ENCODE measurements at places on chromosomes 7 and 10. TPM values are rescaled to one million over a fixed set of nuclear protein-coding genes. Genes with fewer than 3 reads are reported as not detected.

RBP3 gene
- not detected for total RNA-seq

CRPPA gene
- total RNA-seq = 1.2 TPM

SFMBT2 gene
- total RNA-seq = 5.2 TPM

CACUL1 gene
- 25.3 TPM for total RNA-seq

COL13A1 gene
- total RNA-seq = 21.5 TPM

GIMAP8 gene
- total RNA-seq = 0.15 TPM

DDC gene
- not detected for total RNA-seq

NODAL gene
- total RNA-seq = not detected

FAM221A gene
- total RNA-seq = 2.8 TPM

ERVW-1 gene
- not detected for total RNA-seq

WNT8B gene
- total RNA-seq = not detected

PPP1R9A gene
- 1.7 TPM for total RNA-seq

SVOPL gene
- not detected for total RNA-seq

VWDE gene
- not detected for total RNA-seq

FAM13C gene
- 3.3 TPM for total RNA-seq

CTAGE8 gene
- total RNA-seq = not detected

C7orf33 gene
- not detected for total RNA-seq

TNRC18 gene
- 83.3 TPM for total RNA-seq

SEC23IP gene
- total RNA-seq = 27.5 TPM

ACHE gene
- total RNA-seq = 2.2 TPM

NUTM2D gene
- total RNA-seq = 2.2 TPM

ABCB4 gene
- 4.8 TPM for total RNA-seq

KIF11 gene
- total RNA-seq = 3.3 TPM

C10orf62 gene
- not detected for total RNA-seq

LRRC61 gene
- 3.3 TPM for total RNA-seq

UBE2H gene
- 75.9 TPM for total RNA-seq

ZWINT gene
- 55.9 TPM for total RNA-seq

PLOD3 gene
- total RNA-seq = 99.5 TPM

NKX2-3 gene
- total RNA-seq = not detected

ZNF727 gene
- 0.17 TPM for total RNA-seq

TRPV6 gene
- total RNA-seq = not detected

BAIAP2L1 gene
- total RNA-seq = 1.3 TPM

FAM25A gene
- total RNA-seq = not detected

HOXA7 gene
- not detected for total RNA-seq

GTPBP10 gene
- total RNA-seq = 26.8 TPM

ARHGAP22 gene
- total RNA-seq = 70.8 TPM

SPACDR gene
- total RNA-seq = 2.6 TPM

WIPF3 gene
- total RNA-seq = under 0.01 TPM

SYT15B gene
- not detected for total RNA-seq
